ENCODE measurements at places on chromosomes 3 and 15. TPM values are rescaled to one million over a fixed set of nuclear protein-coding genes. Genes with fewer than 3 reads are reported as not detected.

- no peak for DNase-seq
These were observed 125.1 kb downstream of the ABI3BP start for GRCh38 chr3:100868096-100868495.

DNA sequence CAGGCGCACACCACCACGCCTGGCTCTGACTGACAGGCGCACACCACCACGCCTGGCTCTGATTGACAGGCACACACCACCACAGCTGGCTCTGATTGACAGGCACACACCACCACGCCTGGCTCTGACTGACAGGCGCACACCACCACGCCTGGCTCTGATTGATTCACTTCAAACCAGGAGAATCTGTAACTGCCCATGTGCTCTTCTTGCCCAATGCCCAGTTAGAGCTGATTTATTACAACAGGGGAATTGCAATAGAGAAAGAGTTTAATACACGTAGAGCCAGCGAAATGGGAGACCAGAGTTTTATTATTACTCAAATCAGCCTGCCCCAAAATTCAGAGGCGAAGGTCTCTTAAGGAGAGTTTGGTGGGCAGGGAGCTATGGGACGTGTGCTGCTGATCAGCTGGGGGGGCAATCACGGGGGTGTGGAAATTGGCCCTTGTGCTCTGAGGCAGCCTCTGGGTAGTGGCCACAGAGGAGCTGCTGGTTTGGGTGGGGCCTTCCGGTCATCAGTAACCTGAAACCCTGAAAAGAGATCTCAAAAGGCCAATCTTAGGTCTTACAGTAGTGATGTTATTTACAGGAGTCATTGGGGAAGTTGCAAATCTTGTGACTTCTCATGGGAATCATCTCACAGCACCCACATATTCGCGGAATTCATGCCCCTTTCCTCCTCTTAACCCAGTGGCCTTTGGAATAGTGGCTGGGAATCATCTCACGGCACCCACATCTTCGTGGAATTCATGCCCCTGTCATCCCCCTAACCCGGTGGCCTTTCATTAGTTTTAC, 63.8 kb upstream of the TFRC start:
- DNase-seq: no peak

GRCh38 chr3:56365905-56366640, 102.2 kb downstream of the ERC2 start:
- DNase-seq: no peak

- no peak for DNase-seq
These were observed 266.5 kb downstream of the ADAMTS17 start for GRCh38 chr15:100075229-100075628.

DNA sequence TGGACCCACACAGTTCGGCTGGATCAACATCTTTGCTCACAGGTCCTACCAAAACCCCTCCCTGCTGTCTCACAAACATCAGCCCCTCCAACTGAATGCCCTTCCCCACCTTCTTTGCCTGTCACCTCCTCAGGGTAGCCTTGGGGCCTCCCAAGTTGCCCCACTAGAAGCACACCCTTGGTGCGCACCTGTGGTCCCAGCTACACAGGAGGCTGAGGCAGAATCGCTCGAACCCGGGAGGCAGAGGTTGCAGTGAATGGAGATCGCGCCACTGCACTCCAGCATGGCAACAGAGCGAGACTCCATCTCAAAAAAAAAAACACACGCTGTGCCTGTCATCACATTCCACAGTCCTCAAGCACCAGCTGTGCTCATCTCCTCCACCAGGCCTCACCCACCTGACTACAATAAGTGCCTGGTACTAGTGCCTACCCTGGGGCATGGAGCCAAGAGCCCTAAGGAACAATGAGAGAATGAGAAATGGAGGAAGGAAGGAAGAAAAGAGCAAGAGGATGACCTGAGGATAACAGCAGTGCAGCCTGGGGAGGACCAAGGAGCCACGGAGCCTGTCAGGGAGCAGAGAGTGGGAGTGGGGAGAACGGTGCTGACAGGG, 26.0 kb downstream of the RPN1 start:
- DNase-seq: peak; percentile 46

DNA sequence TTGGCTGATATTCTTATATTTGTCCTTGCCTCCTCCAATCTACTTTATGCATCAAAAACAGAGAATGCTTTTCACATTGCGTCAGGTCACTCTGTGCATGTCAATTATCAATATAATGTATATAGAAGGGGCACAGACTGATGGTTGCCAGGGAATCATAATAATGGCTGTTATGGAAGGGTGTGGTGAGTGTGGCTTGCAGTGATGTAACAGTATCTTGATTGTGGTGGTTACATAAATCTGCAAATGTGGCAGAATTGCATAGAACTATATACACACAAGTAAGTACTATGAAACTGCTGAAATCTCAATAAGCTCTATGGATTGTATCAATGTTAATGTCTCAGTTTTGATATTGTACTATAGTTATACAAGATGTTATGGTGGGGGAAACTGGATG, 228.6 kb downstream of the TJP1 start:
- no peak for DNase-seq

GRCh38 chr3:153706706-153707105, 414.5 kb upstream of the ARHGEF26 start:
- no peak for DNase-seq

DNA sequence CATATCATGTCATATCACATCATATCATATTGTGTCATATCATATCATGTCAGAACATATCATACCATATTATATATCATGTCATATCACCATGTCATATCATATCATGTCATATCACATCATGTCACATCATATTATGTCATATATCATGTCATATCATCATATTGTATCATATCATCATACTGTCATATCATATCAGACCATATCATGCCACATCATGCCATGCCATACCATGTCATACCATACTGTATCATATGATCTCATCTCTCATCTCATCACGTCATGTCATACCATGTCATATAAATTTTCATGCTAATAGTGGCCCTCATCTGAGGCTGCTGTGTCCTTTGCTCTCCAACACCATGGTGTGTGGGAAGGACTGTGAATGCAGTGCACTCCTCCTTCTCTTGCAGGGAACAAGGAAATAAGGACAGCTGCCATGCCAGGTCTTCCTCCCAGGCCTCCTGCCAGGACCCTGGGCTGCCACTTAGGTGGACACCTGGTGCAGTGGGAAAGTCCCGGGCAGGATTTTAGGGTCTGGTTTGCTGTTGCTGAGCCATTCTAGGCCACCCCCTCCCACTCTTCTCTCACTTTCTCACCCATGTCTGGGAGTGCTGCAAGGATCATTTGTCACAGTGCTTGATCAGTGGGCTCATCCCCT, 72.4 kb upstream of the TRPM1 start:
- DNase-seq: no peak

GRCh38 chr3:117526470-117527079, 817.0 kb downstream of the TUSC7 start:
- DNase-seq: no peak

DNA sequence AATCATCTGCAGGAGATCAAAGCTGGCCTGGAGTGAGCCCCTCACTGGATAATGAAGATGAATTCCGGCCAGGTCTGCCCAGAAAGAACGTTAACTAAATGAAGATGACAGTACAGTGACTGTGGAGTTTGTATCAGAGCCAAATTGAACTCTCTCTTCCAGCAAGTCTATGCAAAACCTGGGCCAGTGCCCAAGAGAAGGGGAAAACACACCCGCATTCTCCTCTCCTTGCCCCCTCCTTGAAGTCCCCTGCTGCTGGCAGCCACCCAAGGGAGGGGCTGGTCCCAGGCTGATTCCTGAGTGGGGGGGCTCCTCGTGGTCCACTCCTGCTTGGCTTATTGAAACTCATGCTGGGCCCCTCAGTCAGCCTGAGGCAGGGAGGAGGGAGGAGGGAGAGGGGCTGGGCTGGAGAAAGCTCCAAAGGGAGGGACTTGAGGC, 155.7 kb downstream of the RAB11A start:
- no peak for DNase-seq

DNA sequence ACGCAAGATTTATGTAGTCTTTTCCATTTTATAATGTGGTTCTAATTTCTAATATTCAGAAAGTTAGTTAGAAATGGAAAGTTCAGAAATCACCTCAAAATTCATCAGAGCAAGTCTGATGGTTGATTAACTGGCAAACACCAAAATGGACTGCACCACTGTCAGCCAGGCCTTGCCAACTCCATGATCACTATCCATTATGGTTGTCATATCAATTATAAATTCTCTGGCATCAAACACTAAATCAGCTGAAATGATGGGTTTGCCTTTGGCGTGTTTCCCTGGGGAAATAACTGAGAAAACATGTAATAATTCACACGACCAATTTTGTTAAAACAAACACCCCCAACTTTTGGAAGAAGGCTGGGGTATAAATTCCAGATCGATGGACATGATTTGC, 219.4 kb downstream of the CDIN1 start:
- DNase-seq: no peak

DNA sequence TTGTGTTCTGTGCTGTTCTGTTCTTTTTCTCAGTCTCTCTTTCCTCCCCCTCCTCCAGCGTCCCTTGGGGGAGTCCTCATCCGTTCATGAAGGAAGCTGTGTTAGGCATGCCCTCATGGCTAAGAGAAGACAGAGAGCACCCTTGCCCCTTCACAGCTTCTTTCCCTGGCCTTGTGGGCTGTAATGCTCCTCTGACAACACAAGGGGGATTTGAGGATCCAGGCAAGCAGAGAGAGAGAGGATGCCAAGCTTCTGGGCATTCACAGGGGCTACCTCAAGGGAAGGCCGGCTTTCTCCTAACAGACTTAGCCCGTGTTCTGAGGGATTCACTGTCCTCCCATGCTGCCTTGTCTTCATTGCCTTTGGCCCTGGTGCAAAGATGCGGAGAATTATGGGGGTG, 389.5 kb downstream of the LRTM1 start:
- DNase-seq: no peak

GRCh38 chr3:112778353-112778948, 68.2 kb downstream of the CD200R1L start:
- no peak for DNase-seq

- DNase-seq: no peak
These were observed 14.1 kb downstream of the GYG1 start for GRCh38 chr3:149005416-149005815.

DNA sequence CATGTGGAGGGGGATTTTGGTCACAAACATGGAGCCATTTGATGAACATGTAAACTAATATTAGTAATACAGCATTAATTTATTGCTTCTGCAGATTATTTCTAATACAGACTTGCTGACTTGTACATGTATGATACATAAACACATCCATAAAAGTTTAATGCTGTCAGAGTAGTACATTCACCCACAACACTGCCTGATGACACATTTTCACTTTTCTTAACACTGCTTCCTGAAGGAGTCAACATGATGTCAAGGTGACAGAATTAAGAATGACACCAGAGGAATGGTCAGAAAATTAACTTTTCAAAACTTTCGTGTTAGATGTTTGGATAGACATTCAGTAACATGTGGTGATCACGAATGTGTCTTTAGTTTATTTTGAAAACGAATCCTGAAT, 199.4 kb downstream of the SATB1 start:
- no peak for DNase-seq

- no peak for DNase-seq
These were observed 3.7 kb upstream of the ANKDD1A start for GRCh38 chr15:64907991-64908390.

GRCh38 chr3:159416856-159417255, 571.8 kb upstream of the IL12A start:
- no peak for DNase-seq

GRCh38 chr3:16252243-16252978, 12.3 kb downstream of the DPH3 start:
- DNase-seq: no peak

- DNase-seq: no peak
These were observed 248.1 kb downstream of the KLF13 start for GRCh38 chr15:31574766-31575165.

RBSN gene
- 27.5 TPM for total RNA-seq

AADACL2 gene
- total RNA-seq: not detected

CDHR4 gene
- total RNA-seq: not detected
